ENCODE measurements at places on chromosomes 1 and 21.
A peak's percentile ranks its signal among the peaks of the same experiment; 100 is the strongest.

DNA sequence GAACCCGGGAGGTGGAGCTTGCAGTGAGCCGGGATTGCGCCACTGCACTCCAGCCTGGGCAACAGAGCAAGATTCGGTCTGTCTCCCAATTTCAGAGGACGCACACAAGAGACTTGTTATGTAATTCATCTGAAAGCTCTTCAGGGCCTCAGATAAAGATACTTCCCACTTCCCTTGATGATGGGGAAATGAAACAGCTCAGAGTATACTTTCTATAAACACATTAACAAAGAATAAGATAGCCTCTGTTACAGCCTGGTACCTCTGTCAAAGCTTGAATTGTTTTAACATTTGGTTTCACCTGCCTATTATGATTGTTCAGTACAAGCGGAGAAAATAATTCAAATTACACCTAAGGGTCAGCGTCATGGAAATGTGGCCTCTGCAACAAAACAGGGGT, 622.9 kb upstream of the ADGRL4 start:
- no peak for DNase-seq

GRCh38 chr1:95716097-95716496, 482.1 kb downstream of the RWDD3 start:
- DNase-seq, result no peak

DNA sequence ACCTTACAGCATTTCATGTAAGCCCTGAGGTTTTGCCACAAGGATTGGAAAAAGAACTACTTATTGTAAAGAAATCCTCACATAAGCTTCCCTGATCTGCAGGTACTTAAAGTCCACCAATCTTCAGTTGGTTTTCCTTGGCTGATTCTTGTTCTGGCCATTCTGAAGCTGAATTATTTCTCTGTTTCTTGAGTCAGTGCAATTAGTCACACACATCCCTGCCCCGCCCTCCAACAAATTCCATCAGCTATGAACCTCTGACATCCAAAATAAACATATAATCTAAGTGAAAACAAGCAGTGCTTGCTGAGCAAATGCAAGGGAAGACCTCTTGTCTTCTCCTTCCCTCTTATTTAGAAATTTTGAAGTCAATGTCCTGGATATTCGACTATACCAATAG, 8.2 kb upstream of the FNDC7 start:
- peak; percentile 5 for DNase-seq

- no peak for DNase-seq
Observed at GRCh38 chr1:30295674-30296073, 427.7 kb downstream of the MATN1 start.

DNA sequence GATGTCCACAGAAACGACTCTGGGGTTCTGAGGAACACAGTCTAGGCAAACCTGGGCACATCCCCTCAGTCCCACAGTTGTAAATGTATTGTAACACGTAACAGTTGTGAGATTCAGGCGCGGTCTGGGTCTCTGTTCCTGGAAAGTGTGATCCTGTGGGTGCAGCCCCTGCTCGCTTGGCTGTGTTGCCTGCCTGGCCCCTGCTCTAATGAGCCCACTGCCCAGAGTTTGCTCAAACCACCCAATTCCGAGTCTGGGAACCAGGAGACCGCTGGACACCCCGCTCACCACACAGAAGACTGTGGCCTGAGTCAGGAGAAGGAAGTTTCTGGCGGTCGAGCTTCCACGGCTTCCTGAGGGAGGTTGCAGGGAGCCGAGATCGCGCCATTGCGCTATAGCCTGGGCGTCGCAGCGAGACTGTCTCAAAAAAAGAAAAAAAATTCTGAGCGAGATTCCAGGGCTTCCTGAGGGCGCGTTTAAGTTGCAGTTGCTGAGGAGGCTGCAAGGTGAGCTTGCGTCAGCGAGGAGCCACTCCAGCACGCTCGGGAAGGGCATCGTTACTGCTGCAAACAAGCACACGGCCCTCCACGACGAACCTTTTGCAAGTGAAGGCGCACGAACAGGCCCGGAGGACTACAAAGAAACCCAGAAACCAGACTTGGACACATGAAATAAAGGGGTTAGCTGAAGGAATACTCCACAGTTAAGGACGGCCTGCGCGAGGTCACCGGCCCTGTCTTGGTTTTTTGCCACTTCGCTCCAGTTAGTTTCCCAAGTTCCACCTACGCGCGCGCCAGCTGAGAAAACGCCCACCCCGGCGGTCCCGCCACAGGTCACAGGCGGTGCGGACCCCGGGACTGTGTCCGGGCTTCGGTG, 1.1 kb downstream of the C21orf58 start:
- no peak for DNase-seq

- DNase-seq, result peak; percentile 20
Observed at GRCh38 chr1:109254621-109255096, 5.3 kb downstream of the CELSR2 start.

GRCh38 chr1:54668567-54668966, 27.0 kb downstream of the MROH7 start:
- no peak for DNase-seq

DNA sequence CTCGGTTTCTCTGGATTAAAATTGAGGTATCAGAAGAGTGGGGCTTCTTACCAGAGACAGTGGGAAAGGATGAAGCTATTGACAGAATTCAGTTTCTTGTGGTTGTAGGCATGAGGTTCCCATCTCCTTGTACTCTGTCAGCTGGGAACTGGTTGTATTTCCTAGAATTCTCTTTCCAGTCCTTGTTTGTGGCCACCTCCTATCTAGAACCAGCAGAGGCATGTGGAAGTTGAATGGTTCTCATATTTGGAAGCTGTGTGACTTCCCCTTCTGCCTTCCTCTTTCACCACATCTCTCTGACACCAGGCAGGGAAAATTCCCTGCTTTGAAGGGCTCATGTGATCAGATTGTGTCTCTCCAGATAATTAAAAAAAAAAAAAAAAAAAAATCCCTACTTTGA, 457.7 kb upstream of the ADAMTS5 start:
- DNase-seq, result no peak

GRCh38 chr1:224880593-224881307, 48.7 kb upstream of the DNAH14 start:
- no peak for DNase-seq

DNA sequence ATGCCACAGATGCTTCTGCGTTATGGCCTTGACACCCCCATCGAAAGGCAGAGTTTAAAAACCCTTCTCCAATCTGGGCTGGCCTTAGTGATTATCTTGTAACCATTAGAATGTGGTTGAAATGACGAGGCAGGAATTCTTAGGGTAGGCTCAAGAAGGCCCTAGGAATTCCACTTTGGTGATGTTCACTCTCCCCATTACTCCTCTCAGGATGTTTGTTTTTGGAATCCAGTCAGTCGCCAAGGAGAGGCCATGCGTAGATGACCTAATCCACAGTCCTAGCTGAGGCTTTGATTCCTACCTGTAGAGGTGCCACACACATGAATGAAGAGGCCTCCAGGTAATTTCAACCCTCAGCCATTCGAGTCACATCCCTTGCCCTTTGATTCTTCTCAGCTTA, 318.2 kb downstream of the NEGR1 start:
- no peak for DNase-seq

Data from ACHN (cell line).